ENCODE measurements at places on chromosomes 7 and 10. TPM values are rescaled to one million over a fixed set of nuclear protein-coding genes. Genes with fewer than 3 reads are reported as not detected.

GRCh38 chr10:3085785-3086567 is 18.6 kb downstream of the PFKP start:
- no peak for DNase-seq

DNA sequence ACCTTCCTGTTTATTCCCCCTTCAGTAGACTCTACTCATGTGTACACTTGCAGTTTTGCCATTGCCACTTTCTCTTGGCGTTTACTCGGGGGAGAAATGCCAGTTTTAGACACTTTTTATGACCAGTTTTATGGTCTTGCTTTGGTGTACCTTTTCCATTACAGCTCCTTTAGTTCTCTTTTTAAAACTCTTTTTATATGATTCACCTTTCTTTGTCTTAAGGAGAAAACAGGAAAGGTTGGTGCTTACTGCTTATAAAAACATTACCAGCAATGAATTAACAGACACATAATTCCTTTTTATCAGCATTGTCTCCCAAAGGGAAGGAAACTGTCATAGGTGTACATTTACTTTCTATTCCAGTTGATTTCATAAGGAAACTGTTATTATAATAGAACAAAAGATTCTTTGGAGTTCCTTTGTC is 11.9 kb downstream of the TSPAN13 start:
- DNase-seq = no peak

DNA sequence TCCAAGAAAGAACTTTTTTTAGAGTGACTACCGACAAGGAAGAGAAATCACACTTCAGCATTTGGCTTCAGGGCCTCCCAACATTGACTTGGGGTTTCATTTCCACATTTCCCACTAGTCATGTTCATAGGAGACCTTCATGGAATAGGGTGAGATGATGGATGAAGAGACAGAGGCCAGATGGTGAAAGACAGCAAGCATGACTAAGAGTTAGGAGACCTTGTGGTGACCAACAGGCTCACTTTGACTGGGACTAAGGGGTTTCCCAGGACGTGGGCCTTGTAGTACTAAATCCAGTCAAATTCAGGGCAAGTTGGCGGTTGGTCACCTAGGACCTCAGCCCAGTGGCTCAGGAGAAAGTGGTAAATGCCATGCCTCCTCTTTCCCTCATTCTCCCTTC is 3.0 kb upstream of the GIMAP5 start:
- no peak for DNase-seq

The GTF2IRD1 gene
- total RNA-seq = 35.1 TPM

All from mammary epithelial cell (primary cell).